ENCODE measurements at places on chromosomes 13 and 19. TPM values are rescaled to one million over a fixed set of nuclear protein-coding genes. Genes with fewer than 3 reads are reported as not detected.
A peak's percentile ranks its signal among the peaks of the same experiment; 100 is the strongest.

ACP5 gene
- 11.4 TPM for total RNA-seq

MCF2L gene
- total RNA-seq, result 34.3 TPM

GRIN2D gene
- total RNA-seq, result 0.44 TPM

DNA sequence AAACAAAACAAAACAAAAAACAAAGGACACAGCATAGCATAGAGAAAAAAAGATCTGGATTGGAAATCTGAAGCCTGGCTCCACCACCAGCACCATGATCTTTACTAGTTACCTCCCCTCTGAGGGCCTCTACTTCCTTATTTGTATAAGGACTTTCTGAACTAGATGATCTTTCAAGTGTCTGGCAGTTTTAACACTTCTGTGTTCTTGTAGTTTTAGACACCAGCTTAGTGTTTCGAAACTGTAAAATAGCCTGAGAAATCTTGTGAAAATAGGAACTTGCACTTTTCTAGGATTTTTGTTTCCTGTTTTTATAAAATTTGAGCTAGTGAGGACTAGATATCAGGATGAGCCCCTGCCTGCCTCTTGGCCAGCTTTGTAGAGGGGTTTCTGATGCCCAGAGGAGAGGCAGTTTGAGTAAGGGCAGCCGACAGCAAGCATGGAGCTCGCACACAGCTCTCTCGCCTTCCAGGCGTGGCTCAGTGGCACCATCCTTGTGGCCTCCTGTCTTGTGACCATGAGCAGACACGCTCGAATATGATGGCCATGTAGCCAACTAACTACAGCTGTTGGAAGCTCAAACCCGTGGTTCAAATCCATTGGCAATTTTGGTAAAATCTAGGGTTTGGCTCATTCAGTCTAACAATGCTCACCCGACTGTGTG lies 319.0 kb downstream of the KCNRG start:
- H3K27ac ChIP-seq, result no peak overlapping the region
- no peak overlapping the region for H3K4me3 ChIP-seq
- H3K27me3 ChIP-seq, result no peaks in the 10 kb centered on the region

DNA sequence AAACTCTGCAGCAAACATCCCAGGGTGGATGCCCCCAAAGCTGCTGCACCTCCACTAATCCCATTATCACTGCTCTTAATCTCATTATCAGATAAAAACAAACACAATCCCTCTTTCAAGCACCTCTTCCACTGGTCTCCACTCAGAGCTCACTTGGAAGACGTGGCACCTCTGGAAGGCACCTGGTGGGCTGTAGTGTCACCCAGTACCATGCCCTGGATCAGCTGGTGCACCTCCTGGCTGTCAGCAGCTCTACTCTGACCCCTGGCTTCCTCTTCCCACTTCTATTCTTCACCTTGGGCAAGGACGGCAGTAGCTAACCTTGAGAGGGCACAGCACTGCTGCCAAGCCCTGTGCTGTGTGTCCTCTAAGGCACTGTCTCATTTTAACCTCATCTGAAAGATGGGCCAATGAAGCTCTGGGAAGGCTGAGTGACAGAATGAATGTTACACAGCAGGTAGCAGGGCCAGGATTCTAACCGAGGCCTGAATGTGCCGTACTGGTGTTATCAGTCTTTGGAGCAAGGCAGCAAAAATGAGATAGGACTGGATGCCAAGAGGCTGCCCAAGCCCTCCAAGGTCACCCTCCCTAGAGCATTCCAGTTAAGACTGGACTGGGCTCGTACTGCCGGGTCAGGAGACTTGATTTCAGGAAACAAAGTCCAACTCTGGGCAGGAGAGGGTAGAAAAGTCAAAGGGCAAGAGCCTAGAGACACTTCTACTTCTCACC lies 7.4 kb downstream of the BRD4 start:
- no peak overlapping the region for H3K4me3 ChIP-seq
- H3K4me1 ChIP-seq, result peaks cover 3% of the 10 kb centered on the region
- H3K27ac ChIP-seq, result peak overlapping the region; percentile 32
- no peaks in the 10 kb centered on the region for H3K36me3 ChIP-seq

GRCh38 chr19:38401148-38401547 lies 1.7 kb upstream of the FAM98C start:
- no peaks in the 10 kb centered on the region for H3K36me3 ChIP-seq
- no peak overlapping the region for H3K27ac ChIP-seq
- peaks cover 20% of the 10 kb centered on the region for H3K4me1 ChIP-seq
- peaks cover 60% of the 10 kb centered on the region for H3K27me3 ChIP-seq

GRCh38 chr13:76610819-76611415 lies 275.3 kb downstream of the KCTD12 start:
- no peak overlapping the region for H3K4me3 ChIP-seq
- no peak for DNase-seq
- no peak overlapping the region for H3K27ac ChIP-seq
- H3K4me1 ChIP-seq, result no peaks in the 10 kb centered on the region
- H3K36me3 ChIP-seq, result no peaks in the 10 kb centered on the region

GRCh38 chr19:41956621-41957020 lies 2.5 kb downstream of the RABAC1 start:
- DNase-seq, result no peak
- no peak overlapping the region for H3K4me3 ChIP-seq
- no peaks in the 10 kb centered on the region for H3K36me3 ChIP-seq
- no peaks in the 10 kb centered on the region for H3K27me3 ChIP-seq
- H3K4me1 ChIP-seq, result peaks cover 14% of the 10 kb centered on the region
- H3K27ac ChIP-seq, result no peak overlapping the region

DNA sequence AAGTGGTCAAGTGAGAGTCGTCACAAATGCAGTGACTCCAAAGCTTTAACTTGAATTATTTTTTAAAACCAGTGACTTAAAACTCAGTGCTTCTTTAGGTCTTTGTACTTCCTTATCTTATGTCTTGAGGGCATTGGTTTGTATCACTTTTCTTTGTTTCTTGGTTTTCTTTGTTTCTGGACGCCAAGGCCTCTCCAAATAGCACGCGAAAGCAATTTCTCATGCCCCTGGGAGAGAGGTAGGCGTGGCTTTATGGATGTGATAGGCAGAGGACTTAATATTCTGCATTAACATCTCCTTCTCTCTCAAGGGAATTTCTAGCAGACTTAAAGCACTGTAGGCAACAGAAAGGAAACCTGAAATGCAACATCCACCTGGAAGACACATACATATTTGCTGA lies 20.6 kb downstream of the UBE2L5 start:
- no peak overlapping the region for H3K27ac ChIP-seq
- peaks cover 14% of the 10 kb centered on the region for H3K4me1 ChIP-seq
- no peak for DNase-seq
- no peak overlapping the region for H3K4me3 ChIP-seq
- H3K36me3 ChIP-seq, result no peaks in the 10 kb centered on the region

All from tibial nerve (tissue), 4 donors.